Right renal cortex interstitium (tissue), 3 donors: ENCODE measurements at places on chromosomes 12 and 14. TPM values are rescaled to one million over a fixed set of nuclear protein-coding genes. Genes with fewer than 3 reads are reported as not detected.

ARHGAP9 gene
- 2.3 TPM for polyA plus RNA-seq

KLRD1 gene
- polyA plus RNA-seq = 0.64 TPM

- DNase-seq = no peak
Measured at GRCh38 chr12:56021889-56022497, 1.1 kb downstream of the IKZF4 start.

- DNase-seq = no peak
Measured at GRCh38 chr12:118358612-118359540, 13.8 kb downstream of the TAOK3 start.

OAS3 gene
- polyA plus RNA-seq = 7.6 TPM

- no peak for DNase-seq
Measured at GRCh38 chr14:73751157-73751691, 37.0 kb upstream of the PNMA1 start.

DIO2 gene
- 0.58 TPM for polyA plus RNA-seq

DNA sequence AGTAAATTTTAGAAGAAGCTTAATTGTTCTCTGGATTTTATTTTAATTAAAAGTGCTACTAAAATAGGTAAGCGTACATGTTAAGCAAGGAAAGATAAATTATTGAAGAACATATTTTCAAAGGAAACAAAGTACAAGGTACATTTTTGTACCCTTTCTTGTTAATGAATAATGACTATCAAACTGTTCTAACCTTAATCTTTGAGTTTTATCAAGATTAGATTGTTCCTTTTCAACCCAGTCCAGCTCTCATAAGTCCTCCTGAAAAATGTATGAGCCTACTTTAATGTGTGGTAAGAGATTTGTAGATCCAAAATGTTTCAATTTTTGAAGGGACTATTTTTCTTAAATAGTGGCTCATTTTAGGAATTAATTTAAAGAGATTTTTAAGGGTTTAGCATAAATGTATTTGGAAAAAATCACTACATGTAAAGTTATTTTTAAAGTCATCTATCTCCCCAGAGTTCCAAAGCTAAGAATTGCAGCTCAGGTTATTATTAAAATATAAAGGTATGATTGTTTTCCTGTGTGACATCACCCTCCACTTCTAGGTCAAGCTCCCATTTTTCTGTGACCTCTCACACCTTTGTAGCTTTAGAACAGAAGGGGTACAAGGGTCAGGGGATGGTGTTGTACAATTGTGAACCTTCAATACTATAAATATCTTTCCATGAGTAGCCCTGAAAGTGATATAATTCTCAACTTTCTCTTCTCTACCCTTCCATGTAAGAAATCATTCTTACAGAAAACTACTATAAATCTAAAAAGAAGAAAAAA is 1.2 kb upstream of the PIK3C2G start:
- DNase-seq = no peak

DNA sequence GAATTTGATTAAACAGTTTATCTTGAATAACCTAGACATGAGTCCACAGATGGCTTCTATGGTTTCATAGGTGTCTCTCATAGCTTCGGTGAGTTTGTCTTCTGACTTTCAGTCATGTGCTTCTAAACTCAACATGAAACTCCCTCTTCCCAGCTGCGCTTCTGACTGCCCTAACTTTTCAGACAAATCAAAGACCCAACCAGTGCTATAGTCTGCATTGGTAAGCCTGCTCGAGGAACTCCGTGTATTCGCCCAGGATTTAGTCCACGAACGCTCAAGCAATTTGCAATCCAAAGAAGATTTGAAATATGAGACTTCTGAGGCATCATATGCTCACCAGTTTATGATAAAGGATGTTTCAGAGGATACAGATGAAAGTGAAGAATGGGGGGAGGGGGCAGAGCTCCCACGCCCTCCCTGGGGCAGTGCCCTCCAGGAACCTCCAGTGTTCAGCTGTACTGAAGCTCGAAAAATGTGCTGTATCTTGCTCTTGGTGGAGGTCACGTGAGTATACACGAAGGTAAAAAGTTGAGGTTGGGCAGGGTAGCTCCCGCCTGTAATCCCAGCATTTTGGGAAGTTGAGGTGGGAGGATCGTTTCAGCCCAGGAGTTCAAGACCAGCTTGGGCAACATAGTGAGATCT is 5.2 kb upstream of the RILPL2 start:
- no peak for DNase-seq
